ENCODE measurements at places on chromosomes 2 and 18. TPM values are rescaled to one million over a fixed set of nuclear protein-coding genes. Genes with fewer than 3 reads are reported as not detected.

ODC1 gene
- 48.3 TPM for polyA plus RNA-seq

MDH1B gene
- polyA plus RNA-seq: not detected

RNF152 gene
- polyA plus RNA-seq: not detected

TUBA3E gene
- not detected for polyA plus RNA-seq

REEP1 gene
- 0.41 TPM for polyA plus RNA-seq

ARHGEF4 gene
- polyA plus RNA-seq: 3.5 TPM

Measured in naive thymus-derived CD4-positive, alpha-beta T cell (primary cell).